ENCODE measurements at places on chromosomes 11 and 22. TPM values are rescaled to one million over a fixed set of nuclear protein-coding genes. Genes with fewer than 3 reads are reported as not detected.

The OR52I1 gene
- total RNA-seq = not detected

The PRODH gene
- total RNA-seq = 4.1 TPM

The FOXRED2 gene
- 6.0 TPM for total RNA-seq

The GALNT18 gene
- 3.9 TPM for total RNA-seq

The C22orf31 gene
- total RNA-seq = not detected

DNA sequence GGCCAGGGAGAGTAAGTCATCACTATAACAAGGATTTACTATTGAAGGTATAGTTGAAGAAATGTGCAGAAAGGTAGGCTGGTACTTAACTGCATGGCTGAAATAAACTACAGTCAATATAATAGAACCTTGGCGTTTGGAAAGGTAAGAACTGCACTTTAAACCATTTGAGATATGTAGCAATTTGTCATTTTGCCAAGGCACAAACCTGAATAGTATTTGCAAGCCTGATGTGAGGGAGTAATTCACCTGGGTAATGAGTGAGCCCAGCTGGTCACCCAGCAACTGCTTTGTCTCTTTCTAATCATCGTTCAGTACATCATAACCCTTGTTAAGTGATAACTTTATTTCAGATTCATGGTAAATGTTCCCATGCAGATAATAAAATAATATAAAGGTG lies 62.3 kb upstream of the SCUBE2 start:
- no peak for DNase-seq

DNA sequence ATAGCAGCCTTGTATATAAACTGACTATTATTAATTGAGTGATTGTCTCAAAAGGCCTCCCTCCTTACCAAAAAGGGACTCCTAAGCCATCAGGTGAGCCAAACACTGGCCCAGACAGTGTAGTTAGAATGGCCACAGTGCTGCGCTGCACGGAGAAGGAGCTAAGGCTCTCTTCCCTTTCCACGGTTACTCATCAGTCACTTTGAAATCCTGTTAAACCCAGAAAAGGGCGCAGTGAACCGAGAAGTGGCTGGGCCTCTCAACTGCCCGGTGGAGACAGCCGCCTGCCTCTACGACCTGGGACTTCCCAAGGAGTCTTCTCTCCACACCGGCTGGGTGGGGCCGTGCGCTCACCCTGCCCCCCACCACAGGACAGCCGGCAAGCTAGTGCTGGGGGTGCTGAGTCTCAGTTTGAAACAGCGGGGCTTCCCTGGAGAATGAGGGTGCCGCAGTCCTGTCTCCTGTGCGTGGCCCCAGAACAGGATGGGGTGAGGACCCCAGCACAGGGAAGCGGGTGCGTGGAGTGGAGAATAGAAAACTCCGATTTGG lies 1.3 kb downstream of the MYH9 start:
- DNase-seq = peak; percentile 77

- DNase-seq = no peak
These were observed 408.3 kb upstream of the CADM1 start for GRCh38 chr11:115912484-115912945.

DNA sequence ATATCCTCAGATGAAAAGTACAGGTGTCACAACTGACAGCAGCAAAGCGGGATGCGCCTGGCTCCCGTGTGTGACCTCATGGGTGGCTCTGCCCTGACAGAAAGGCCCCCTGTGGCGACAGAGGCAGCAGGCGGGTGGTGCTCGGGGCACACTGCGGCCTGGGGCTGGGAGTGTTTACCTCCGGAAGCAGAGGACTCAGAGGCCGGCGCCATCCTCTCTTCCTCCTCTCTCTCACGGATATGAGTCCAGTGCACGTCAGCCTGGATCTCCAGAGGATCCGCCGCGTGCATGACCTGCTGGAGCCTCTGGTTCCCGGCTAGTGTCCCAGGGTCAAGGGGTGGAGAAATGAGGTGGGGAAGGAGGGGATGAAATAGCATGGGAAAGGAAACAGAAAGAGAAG lies 53.2 kb upstream of the BID start:
- DNase-seq = peak; percentile 49

DNA sequence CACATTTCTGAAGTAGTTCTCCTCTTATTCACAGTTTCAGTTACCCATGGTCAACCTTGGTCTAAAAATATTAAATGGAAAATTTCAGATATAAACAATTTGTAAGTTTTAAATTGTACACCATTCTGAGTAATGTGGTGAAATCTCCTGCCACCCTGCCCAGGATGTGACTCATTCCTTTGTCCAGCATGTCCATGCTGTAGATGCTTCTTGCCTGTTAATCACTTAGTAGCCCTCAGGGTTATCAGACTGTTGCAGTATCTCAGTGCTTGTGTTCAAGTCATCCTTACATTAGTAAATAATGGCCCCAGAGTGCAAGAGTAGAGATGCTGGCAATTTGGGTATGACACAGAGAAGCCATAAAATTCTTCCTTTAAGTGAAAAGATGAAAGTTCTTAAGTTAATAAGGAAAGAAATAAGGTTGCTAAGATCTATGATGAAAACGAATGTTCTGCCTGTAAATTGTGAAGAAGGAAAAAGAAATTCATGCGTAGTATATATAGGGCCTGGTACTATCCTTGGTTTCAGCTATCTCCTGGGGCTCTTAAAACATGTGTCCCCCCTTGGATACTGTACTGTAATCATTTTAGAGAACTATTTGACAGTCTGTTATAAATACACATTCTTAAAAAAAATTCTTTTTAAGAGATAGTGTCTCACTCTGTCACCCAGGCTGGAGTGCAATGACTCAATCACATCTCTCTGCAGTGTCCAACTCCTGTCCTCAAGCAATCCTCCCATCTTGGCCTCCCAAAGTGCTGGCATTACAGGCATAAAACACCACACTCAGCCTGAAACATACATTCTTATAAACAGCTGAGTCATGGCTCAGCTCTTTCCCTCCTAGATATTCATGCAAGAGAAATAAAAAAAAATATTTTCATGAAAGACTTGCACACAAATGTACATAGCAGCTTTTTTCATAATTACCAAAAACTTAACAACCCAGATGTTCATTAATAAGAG lies 31.3 kb downstream of the MTNR1B start:
- DNase-seq = no peak

DNA sequence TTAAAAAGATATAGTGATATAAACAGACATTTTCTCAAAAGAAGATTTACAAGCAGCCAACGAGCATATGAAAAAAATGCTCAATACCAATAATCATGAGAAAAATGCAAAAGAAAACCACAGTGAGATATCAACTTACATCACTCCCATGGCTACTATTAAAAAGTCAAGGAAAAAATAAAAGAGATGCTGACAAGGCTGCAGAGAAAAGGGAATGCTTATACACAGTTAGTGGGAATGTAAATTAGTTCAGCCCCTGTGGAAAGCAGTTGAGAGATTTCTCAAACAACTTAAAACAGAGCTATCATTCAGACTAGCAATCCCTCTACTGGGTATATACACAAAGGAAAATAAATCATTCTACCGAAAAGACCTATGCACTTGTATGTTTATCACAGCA lies 97.1 kb upstream of the CARD18 start:
- no peak for DNase-seq

Measured in pancreas (tissue), 10 donors.